ENCODE measurements at places on chromosomes 5 and 9.

DNA sequence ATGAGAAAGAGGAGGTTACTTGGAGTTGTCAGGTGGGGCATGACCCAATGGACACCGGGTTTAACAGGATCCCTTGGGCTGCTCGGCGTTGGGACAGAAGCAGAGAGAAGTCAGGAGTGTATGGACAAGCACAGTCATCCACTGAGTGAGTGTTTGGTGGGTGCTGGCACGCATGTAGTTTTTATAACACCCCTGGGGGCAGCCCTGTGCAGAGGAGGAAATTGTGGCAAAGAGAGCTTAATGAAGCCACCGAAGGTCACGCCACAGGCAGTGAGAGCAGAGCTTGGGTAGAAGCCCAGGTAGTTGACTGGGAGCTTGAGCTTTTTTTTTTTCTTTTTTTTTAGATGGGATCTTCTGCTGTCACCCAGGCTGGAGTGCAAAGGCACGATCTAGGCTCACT, 43.2 kb upstream of the IER5L start:
- no peak for DNase-seq

DNA sequence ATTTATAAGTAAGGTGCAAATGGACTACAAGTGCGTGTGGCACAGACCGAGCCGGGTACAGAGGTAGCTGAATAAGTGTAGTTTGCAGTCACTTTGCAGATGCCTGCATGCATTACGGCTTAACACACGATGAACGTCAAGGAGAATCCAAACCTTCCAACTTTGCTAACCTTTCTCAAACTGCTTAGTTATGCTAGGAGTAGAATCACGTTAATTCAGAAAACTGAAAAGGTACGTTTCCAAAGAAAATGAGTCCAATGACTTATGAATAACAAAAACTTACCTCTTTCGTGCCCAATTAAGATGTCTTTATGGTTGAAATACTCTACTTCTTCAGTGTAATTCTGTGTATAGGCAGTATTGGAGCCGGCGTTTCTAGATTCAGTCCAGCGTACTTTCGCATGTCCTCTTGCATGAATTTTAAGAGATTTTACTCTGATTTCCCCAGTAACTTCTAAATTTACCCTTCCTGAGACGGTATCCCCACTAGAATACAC, 539 bp downstream of the ARRDC3 start:
- no peak for DNase-seq

GRCh38 chr9:13810510-13810909, 503.4 kb downstream of the NFIB start:
- no peak for DNase-seq

GRCh38 chr9:114558027-114558675, 29.4 kb upstream of the ATP6V1G1 start:
- no peak for DNase-seq

GRCh38 chr9:128249558-128249907, 26.3 kb downstream of the GOLGA2 start:
- no peak for DNase-seq

All from NCI-H2107 (cell line).